CD4-positive, alpha-beta memory T cell (primary cell): ENCODE measurements at places on chromosomes 4 and X.

GRCh38 chr4:83013420-83013867, 2.8 kb upstream of the LIN54 start:
- H3K27ac ChIP-seq: peak overlapping the region; percentile 51
- H3K4me3 ChIP-seq: peak overlapping the region; percentile 98
- H3K27me3 ChIP-seq: no peaks in the 10 kb centered on the region
- H3K36me3 ChIP-seq: no peaks in the 10 kb centered on the region
- H3K4me1 ChIP-seq: peaks cover 38% of the 10 kb centered on the region

- H3K27me3 ChIP-seq: no peaks in the 10 kb centered on the region
- H3K4me1 ChIP-seq: no peaks in the 10 kb centered on the region
- no peak for DNase-seq
- no peak overlapping the region for H3K27ac ChIP-seq
These were observed 59.5 kb upstream of the PPP2R3B start for GRCh38 chrX:446245-446644.

- DNase-seq: no peak
- H3K27me3 ChIP-seq: no peaks in the 10 kb centered on the region
- H3K4me3 ChIP-seq: no peak overlapping the region
- H3K27ac ChIP-seq: no peak overlapping the region
- H3K36me3 ChIP-seq: no peaks in the 10 kb centered on the region
These were observed 37.7 kb upstream of the UGT2B7 start for GRCh38 chr4:69058410-69059059.

DNA sequence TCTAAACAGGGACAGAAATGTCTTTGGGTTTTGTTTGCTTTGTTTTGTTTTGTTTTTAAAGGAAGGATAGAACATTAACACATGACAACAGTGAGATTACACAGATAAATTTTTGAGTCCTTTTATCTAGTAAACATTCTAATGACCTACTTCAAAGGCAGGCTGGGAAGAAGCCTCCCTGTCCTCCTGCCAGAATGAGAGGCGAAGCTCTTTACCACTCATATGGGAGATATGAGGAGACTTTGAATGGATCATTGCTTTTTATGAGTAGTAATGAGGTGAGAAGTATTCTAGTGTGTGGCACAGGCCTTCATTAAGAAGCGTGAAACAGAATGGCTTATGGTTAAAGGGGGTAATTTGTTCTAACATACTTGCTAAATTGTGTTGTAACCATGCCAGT, 172.0 kb downstream of the FBXO8 start:
- H3K27me3 ChIP-seq: peaks cover 10% of the 10 kb centered on the region
- no peak overlapping the region for H3K4me3 ChIP-seq
- no peaks in the 10 kb centered on the region for H3K4me1 ChIP-seq
- no peak overlapping the region for H3K27ac ChIP-seq
- DNase-seq: no peak

DNA sequence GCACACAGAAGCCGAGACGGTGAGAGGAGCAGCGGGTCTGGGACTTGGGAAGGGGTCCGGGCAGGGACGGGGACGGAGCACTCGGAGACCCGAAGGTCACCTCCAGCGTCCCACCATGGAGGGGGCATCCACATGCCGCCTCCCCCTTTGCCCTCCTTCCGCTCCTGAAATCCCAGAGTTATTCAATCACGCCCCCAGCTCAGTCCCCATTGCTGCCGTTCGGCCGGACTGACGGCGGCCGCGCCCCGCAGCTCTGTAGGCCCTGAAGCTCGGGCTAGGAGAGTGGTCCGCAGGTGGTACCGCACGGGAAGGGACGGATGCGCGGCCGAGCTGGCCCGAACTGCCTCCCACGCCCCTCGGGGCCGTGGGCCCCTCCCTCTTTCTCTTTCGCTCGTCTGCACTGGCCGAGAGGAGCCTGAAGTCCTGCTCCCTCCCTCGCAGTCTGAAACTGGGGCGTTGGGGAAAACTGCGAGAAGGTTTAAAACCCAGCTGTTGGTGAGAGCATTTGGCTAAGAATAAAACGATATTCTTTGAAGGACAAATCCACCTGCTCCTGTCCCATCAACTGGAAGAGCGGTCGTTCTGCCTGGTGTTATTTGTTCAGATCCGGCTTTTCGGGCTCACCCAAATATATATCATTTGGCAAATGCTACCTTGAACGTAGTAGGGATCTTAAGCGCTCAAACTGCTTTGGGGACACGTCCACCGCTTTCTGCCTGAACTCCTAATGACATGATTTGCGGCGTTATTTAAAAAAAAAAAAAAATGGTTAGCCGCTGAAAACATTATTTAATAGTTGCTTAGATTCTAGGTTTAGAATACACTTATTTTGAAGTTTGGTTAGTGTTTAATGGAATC, 719 bp downstream of the USO1 start:
- peak overlapping the region; percentile 91 for H3K4me3 ChIP-seq
- peaks cover 56% of the 10 kb centered on the region for H3K4me1 ChIP-seq
- H3K36me3 ChIP-seq: no peaks in the 10 kb centered on the region
- no peaks in the 10 kb centered on the region for H3K27me3 ChIP-seq

DNA sequence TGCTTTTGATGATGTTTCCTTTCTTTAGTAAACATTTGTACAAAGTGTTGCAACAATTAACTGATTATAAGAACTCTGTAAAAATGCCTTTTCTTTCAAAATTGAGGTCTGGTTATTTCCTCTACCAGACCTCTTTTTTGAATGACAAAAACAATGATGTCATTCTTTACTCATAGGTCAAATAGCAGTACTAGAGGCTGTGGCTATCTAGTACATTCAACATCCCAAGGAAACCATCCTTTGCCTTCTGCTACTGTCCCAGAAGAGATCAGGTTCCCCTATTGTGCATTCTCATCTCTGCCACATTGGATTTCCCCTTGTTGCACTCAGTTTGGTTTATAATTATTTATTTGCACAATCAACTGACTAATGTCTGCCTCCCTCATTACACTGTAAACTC, 19.1 kb upstream of the MAD2L1 start:
- H3K4me3 ChIP-seq: no peak overlapping the region
- no peaks in the 10 kb centered on the region for H3K36me3 ChIP-seq

DNA sequence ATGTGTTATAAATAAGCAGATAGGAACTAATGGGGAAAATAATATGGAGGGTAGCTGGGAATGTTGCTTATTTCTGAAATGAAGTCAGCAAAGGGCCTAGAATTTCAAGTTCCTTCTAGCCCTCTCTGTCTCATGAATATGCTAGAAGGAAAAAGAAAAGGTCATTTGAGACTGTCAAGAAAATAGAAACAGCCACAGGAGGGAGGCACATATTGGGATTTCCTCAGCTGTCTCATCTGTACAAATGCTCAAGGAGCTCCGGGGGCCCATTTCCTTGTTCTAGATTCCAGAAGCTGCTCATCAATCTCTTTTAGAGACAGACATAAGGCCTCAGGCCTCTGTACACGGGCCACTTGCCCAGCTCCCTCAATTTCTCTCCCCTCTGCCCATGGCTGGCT, 127.6 kb upstream of the ETNPPL start:
- no peak overlapping the region for H3K4me3 ChIP-seq
- H3K27me3 ChIP-seq: no peaks in the 10 kb centered on the region
- no peaks in the 10 kb centered on the region for H3K4me1 ChIP-seq
- DNase-seq: no peak
- H3K36me3 ChIP-seq: no peaks in the 10 kb centered on the region

- H3K36me3 ChIP-seq: no peaks in the 10 kb centered on the region
- no peak overlapping the region for H3K4me3 ChIP-seq
- no peaks in the 10 kb centered on the region for H3K27me3 ChIP-seq
- no peak for DNase-seq
- no peaks in the 10 kb centered on the region for H3K4me1 ChIP-seq
These were observed 38.3 kb downstream of the GPAT3 start for GRCh38 chr4:83574247-83574646.

GRCh38 chrX:11137543-11138139, 26.5 kb downstream of the HCCS start:
- H3K27me3 ChIP-seq: no peaks in the 10 kb centered on the region
- H3K27ac ChIP-seq: no peak overlapping the region
- H3K4me1 ChIP-seq: no peaks in the 10 kb centered on the region
- no peak overlapping the region for H3K4me3 ChIP-seq
- no peaks in the 10 kb centered on the region for H3K36me3 ChIP-seq
- peak; percentile 25 for DNase-seq

- H3K4me1 ChIP-seq: peaks cover 16% of the 10 kb centered on the region
- H3K27ac ChIP-seq: no peak overlapping the region
- H3K27me3 ChIP-seq: no peaks in the 10 kb centered on the region
- H3K4me3 ChIP-seq: no peak overlapping the region
These were observed 51.3 kb downstream of the DTHD1 start for GRCh38 chr4:36332782-36333131.

DNA sequence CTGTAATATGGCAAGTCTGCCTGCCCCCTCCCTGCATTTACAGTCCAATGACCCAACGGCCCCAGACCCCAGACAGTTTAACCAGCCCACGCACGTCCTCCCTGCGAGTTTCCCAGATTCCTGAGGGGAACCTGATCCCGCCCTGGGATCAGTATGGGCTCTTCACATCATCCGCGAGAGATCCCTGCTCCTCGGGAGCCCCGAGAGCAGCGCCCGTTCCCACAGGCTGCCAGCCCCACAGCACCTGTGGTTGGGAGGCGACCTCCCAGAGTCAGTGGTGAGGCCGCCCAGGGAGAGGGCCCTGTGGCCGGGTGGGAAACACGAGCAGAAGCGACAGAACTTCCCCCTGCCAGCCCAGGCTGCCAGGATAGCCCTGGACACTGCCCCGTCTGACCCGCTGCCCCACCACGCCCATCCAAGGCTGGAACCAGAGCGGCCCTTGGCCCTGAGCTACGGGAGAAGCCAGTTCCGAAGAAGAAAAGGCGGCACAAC, 32.8 kb downstream of the TSC22D3 start:
- no peak for DNase-seq
- no peaks in the 10 kb centered on the region for H3K27me3 ChIP-seq
- H3K36me3 ChIP-seq: no peaks in the 10 kb centered on the region
- H3K4me1 ChIP-seq: peaks cover 48% of the 10 kb centered on the region
- H3K27ac ChIP-seq: peak overlapping the region; percentile 52

GRCh38 chr4:186719925-186720694, 3.5 kb downstream of the FAT1 start:
- H3K4me3 ChIP-seq: no peak overlapping the region
- H3K36me3 ChIP-seq: no peaks in the 10 kb centered on the region
- H3K4me1 ChIP-seq: no peaks in the 10 kb centered on the region
- no peaks in the 10 kb centered on the region for H3K27me3 ChIP-seq
- no peak for DNase-seq

GRCh38 chr4:139900964-139901376, 235.4 kb downstream of the MGST2 start:
- no peak for DNase-seq
- no peaks in the 10 kb centered on the region for H3K27me3 ChIP-seq
- no peaks in the 10 kb centered on the region for H3K36me3 ChIP-seq

DNA sequence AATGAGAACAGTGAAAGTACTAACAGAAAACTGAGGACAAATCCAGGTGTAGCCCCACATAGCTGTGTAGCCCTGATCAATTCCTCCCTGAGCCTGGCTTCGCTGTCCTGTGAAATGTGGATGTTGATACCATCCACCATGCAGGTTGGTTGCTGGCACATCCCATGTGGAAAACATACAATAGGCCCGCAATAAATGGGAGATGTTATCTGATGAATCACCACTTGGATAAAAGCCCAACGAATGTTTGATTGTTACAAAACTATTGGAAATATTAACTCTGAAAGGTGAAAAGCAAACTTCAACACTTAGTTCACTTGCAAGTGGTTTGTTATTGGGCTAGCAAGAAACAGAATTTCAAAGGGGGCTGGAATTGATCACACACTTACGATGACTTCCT, 186.3 kb upstream of the FTHL17 start:
- no peaks in the 10 kb centered on the region for H3K4me1 ChIP-seq
- no peak overlapping the region for H3K4me3 ChIP-seq
- no peak for DNase-seq
- H3K27ac ChIP-seq: no peak overlapping the region
- no peaks in the 10 kb centered on the region for H3K36me3 ChIP-seq

GRCh38 chrX:107716816-107717700, 58.5 kb downstream of the TSC22D3 start:
- peak overlapping the region; percentile 95 for H3K27ac ChIP-seq
- peaks cover 49% of the 10 kb centered on the region for H3K4me1 ChIP-seq
- H3K27me3 ChIP-seq: no peaks in the 10 kb centered on the region
- peaks cover 27% of the 10 kb centered on the region for H3K36me3 ChIP-seq

- no peak overlapping the region for H3K27ac ChIP-seq
- no peak overlapping the region for H3K4me3 ChIP-seq
- no peak for DNase-seq
- H3K36me3 ChIP-seq: no peaks in the 10 kb centered on the region
These were observed 69.1 kb upstream of the EOLA2 start for GRCh38 chrX:150007356-150007755.

GRCh38 chr4:123659730-123660129, 263.1 kb downstream of the SPRY1 start:
- no peak for DNase-seq
- no peak overlapping the region for H3K27ac ChIP-seq
- H3K4me1 ChIP-seq: no peaks in the 10 kb centered on the region

DNA sequence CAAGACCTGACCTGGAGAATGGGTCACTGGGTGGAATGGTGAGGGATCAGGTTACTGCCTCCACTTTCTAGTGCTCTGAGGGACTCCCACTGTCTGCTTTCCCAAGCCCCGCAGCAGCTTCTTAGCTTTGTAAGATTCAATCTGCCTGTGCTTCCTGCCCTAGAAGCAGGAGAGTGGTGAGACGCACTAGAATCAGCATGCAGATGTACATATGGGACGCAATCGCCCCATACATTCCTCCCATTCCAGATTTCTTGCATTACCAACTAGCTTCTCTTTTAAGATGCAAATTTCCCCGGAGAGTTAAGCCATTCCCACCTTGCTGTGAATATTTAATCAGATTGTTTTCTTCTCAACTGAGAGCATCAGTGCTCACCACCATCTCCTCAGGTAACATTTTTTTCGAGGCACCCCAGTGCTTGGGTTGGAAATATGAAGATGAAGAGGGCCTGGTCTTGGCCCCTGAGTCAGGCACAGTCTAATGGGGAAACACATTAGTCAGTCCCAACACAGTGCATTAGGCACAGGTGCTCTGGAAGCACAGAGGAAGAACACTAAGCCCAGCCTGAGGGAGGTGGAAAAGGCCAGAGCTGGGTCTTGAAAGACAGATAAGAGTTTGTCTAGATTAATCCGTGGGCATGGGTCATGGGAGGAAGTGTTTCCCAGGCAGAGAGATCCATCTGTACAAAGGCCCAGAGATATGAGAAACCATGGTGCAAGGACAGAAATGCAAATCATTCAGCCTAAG, 66.7 kb upstream of the PRPS1 start:
- H3K36me3 ChIP-seq: no peaks in the 10 kb centered on the region
- H3K27ac ChIP-seq: no peak overlapping the region
- no peaks in the 10 kb centered on the region for H3K27me3 ChIP-seq
- no peak for DNase-seq
- no peak overlapping the region for H3K4me3 ChIP-seq

GRCh38 chrX:253451-254297, 27.5 kb upstream of the PLCXD1 start:
- H3K27me3 ChIP-seq: no peaks in the 10 kb centered on the region
- DNase-seq: no peak
- peaks cover 8% of the 10 kb centered on the region for H3K4me1 ChIP-seq
- H3K36me3 ChIP-seq: no peaks in the 10 kb centered on the region

GRCh38 chrX:130085551-130086446, 24.5 kb downstream of the ELF4 start:
- peaks cover 4% of the 10 kb centered on the region for H3K36me3 ChIP-seq
- H3K4me3 ChIP-seq: peak overlapping the region; percentile 78
- DNase-seq: no peak
- H3K27ac ChIP-seq: peak overlapping the region; percentile 70
